Naive thymus-derived CD4-positive, alpha-beta T cell (primary cell): ENCODE measurements at places on chromosomes 16 and 17. TPM values are rescaled to one million over a fixed set of nuclear protein-coding genes. Genes with fewer than 3 reads are reported as not detected.

The PDILT gene
- not detected for total RNA-seq

The RILP gene
- 8.6 TPM for total RNA-seq

The FOXL1 gene
- not detected for total RNA-seq

The NPIPA3 gene
- total RNA-seq: 1.1 and 3.1 TPM in 2 replicates

The C17orf107 gene
- 0.43 and 0.82 TPM in 2 replicates for total RNA-seq

The CKLF gene
- 160 and 173 TPM in 2 replicates for total RNA-seq

The KRTAP3-1 gene
- total RNA-seq: not detected

The INCA1 gene
- total RNA-seq: 0.42 TPM
